ENCODE measurements at places on chromosomes 5 and 9.

DNA sequence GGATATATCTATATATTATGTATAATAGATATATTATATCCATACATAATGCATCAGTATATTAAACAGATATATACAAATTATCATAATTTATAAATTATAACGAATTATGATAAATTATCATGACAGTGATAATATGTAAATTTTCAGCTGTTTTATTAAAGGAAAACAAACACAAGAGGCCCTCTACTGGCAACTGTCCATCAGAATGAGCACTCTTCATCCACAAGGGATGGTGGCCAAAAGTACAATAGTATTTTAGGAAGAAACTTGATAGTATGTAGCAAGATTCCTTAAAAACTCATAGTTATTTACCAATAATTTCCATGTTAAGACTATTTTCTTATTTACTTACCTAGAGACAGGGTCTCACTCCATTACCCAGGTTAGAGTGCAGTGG is 113.3 kb upstream of the LPAR1 start:
- no peak for DNase-seq

DNA sequence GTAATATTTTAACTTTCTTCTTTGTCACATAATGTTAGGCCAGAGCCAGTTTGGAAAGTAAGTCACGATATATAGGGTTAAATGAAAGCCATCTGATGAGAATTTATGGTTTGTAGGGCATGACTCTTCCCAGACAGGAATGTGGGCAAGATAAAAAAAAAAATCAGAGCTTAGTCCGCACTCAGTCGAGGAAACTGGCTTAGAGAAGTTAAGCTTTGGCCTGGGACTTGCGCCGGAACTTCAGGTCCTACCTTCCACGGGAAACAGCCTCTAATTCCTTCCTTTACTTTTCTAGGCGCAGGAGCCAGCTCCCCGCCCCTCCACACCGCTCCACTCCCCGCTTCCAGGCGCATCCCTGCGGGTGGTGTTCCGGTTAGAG is 475 bp downstream of the DDX31 start:
- no peak for DNase-seq

GRCh38 chr9:70531311-70531710 is 116.9 kb upstream of the KLF9 start:
- DNase-seq = no peak

GRCh38 chr5:95274011-95274410 is 10.9 kb downstream of the MCTP1 start:
- no peak for DNase-seq

DNA sequence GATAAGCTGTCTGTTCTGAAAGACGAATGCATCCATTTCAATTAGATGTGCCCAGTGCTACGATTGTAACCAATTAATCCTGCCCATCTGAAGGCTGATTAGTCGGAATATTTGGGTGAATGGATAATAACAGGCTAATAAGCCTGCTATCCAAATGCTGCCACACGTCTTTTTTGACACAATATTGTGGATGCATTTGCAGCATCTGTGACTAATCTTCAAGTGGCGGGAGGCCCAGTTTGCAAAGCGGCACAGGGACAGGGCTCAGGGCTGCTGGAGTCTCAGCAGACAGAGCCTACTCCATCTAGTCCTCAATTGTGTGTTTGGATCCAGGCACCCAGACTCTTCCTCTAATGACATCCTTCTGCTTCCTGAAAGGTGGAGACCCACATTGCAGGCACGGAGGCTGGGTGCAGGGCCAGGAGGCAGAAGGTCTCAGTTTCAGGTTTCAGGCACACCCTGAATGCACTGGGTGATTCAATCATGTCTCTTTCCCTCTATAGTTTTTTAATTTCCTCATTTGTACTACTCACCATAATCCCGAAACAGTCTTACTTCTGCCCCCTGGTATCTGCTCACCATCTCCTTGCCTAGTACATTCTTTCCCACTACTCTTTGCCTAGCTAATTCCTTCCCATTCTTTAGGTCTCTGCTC is 169.6 kb downstream of the ASTN2 start:
- DNase-seq = no peak

GRCh38 chr5:757346-757930 is 27.1 kb downstream of the ZDHHC11B start:
- DNase-seq = no peak

GRCh38 chr9:29802454-29802853 is 2229.2 kb upstream of the C9orf72 start:
- DNase-seq = no peak

- DNase-seq = no peak
Measured at GRCh38 chr9:85723215-85723614, 18.5 kb downstream of the AGTPBP1 start.

GRCh38 chr9:127159325-127159801 is 36.9 kb upstream of the ANGPTL2 start:
- DNase-seq = peak; percentile 33

DNA sequence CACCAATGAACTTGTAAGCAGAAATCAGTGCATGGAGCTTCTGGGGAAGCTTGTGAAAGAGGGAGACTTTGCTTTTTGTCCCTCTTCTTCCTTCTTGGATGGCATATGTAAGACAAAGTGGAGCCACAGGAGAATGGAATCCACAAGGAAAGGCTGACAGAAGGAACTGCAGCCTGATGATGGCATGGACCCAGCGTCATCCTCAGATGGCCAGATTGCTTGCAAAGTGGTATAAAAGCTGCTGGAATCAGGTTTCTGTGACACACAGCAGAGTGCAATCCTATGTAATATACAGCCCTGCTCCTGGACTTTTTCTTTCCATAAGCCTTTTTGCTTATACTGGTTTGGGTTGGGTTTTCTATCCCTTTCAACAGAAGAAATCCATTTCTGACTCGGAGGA is 31.4 kb upstream of the SPARC start:
- no peak for DNase-seq

GRCh38 chr5:103669615-103670014 is 107.0 kb upstream of the NUDT12 start:
- DNase-seq = no peak

GRCh38 chr9:90926936-90927335 is 125.3 kb downstream of the SYK start:
- no peak for DNase-seq

DNA sequence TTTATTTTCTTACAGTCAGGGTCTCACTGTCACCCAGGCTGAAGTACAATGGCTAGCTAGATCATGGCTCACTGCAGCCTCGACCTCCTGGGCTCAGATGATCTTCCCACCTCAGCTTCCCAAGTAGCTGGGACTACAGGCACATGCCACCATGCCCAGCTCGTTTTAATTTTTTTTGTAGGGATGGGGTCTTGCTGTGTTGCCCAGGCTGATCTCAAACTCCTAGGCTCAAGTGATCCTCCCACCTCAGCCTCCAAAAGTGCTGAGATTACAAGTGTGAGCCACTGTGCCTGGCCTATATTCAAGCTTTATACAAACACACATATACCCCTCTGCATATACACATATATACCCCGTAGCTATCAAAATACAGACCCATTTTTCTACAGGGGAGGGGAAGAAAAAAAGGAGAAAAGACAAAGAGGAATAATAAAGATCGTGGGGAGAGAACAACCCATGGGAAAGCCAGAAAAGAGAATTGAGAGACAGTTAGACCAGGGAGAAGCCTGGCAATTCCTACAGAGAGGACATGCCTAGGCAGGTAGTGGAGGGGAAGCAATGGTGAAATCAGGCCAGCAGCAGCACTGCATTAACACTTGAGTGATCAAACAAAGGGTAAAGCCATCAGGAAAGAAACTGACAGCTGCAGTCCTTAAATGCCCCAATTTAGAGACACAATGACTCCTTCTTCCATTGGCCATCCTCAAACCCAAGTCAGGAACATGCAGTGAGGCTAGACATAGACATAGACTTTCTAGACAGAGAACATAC is 102.7 kb downstream of the EFNA5 start:
- DNase-seq = no peak

GRCh38 chr5:127696683-127697082 is 6.5 kb upstream of the CCDC192 start:
- peak; percentile 56 for DNase-seq

GRCh38 chr9:7592321-7593316 is 207.0 kb downstream of the DMAC1 start:
- no peak for DNase-seq

DNA sequence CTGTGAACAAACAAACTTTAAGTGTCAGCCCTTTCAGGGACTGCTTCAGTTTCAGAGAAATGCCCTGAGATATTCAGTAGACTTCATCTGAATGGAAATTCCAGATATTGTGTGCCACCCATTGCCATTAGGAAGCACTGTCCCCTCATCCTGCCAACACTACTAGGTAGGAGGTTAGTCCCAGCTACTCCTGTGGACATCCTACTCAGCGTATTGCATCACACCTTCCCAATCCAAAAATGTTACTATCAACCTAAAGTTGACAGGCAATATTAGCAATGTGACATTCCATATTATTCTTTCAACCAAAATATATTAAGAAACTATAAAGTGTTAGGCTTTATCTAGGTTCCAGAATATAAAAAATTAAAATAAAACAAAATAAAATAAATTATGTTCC is 552.0 kb upstream of the ST8SIA4 start:
- DNase-seq = no peak

- no peak for DNase-seq
Measured at GRCh38 chr9:83410701-83411100, 127.5 kb downstream of the FRMD3 start.

DNA sequence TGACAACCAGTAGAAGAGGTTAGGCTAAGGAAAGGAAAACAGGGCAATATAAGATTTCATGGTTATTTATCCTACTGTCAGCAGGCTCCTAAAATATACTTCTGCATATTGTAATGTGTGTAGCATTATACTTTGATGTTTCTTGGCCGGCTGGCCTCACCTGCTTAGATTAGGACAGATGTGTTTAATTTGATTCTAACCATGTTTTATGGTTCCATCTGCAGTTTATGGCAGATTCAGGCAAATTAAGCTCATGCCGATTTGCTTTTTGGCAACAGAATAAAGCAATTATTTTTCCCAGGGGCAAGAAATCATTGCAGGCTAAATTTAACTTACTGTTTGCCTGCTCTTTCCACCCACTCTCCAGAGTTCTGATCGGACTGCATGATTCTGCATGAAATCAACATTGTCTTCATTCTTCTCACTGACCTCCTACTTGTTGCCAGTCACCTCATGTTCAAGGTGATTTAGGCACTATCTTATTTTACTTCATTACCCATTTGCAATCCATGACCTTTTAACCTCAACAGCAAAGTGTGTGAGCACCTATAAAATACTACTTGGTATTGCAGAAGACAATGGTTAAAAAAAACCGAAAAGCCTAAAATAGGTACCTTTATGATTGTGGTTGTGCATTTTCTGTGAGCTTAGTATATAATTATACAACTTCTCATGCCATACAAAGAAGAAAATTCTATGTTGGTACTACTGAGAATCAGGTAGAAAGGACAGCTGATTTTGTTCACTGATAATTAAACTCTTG is 125.2 kb downstream of the EDIL3 start:
- DNase-seq = no peak
